IMR-90 (cell line): ENCODE measurements at places on chromosomes 1 and 21. TPM values are rescaled to one million over a fixed set of nuclear protein-coding genes. Genes with fewer than 3 reads are reported as not detected.
A peak's percentile ranks its signal among the peaks of the same experiment; 100 is the strongest.

DNA sequence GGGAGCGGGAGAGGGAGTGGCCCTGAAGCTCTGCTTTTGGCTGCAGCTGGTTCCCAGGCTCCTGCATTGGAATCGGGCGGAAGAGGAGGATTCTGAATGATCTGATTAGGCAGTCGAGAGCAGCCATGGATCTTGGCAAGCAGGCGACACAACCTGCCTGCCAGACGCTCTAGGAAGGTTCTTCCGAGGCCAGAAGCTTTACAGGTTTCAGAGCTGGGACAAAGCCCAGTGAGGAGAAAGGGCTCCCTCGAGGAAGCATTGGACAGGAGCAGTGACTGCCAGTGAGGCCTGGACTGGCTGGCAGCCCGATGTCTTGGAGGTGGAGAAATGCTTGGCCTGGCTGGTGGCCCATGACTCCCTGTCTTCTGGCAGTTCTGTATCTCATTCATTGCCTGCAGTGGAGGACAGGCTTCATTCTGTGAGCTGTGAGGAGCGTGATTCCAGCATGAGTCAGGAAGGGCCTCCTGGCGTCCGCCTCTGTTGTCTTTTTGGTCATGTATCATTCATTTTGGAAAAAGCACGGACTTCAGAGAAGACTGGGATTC lies 132.7 kb upstream of the IPO9 start:
- peak; percentile 93 for DNase-seq

DNA sequence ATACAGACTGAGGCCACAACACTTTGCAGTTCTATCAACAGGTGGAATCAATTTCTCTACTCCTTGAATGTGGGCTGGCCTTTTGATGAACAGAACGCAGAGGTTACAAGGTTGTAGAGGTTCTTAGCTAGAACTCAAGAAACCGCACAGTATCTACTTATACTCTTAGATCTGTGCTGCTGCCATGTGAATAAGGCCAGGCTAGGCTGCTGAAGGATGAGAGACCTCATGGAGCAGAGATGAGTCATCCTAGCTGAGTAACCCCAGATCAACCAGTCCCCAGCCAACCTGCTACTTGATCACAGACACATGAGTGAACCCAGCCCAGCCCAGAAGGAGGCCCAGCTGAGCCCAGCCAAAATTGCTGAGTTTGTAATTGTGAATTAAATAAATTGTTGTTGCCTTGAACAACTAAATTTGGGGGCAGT lies 35.3 kb upstream of the BCAR3 start:
- peak; percentile 53 for DNase-seq

DNA sequence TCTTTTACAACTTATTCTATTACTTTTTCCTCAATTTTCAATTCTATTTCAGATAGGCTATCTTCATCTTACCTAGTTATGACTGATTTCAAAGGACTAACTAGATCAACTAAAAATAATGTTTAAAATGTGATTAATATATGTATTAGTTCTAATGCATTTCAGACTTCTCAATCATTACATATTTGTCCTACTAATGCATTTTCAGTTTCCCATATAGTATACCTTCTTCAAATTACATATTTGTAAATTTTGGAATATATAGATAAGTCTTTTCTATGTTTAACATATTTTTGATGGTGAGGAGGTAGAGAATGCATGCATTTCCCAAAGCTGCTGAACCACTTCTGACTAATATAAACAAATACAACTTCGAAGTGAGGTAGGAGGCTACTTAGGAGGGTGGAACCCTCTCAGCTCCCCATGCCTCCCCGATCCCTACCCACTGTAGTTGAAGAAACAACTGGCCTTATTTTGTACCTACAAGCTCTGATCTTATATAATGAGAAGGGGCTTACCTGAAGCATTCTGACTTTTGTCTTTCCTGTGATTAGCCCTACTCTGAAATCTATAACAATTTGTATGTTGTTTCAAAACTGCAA lies 1.7 kb downstream of the TRMT1L start:
- peak; percentile 64 for DNase-seq

The ITLN2 gene
- not detected in 2 replicates for total RNA-seq
